ENCODE measurements at places on chromosomes 11 and 22. TPM values are rescaled to one million over a fixed set of nuclear protein-coding genes. Genes with fewer than 3 reads are reported as not detected.

CEP126 gene
- polyA plus RNA-seq = 0.43 TPM

DNA sequence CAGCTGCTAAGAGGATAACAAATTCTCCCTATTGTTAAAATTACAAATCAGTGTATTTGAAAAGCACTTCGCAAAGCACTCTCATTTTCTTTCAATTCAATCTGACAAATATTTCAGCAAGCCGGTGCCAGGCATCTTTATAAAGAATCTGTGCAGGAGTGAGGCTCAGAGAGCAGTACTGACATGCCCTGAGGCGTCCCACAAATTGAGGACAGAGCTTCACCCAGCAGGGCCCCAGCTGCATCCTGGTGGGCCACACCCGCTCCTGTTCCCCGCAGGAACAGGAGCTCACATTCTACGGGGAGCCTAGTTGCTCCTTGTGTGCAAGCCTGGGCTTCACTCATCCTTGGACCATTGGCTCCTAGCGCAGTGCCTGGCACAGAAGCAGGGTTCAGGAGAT, 60.9 kb upstream of the EIF3D start:
- H3K4me3 ChIP-seq = no peak overlapping the region
- H3K27ac ChIP-seq = no peak overlapping the region
- no peaks in the 10 kb centered on the region for H3K4me1 ChIP-seq
- H3K27me3 ChIP-seq = peaks cover 54% of the 10 kb centered on the region

DNA sequence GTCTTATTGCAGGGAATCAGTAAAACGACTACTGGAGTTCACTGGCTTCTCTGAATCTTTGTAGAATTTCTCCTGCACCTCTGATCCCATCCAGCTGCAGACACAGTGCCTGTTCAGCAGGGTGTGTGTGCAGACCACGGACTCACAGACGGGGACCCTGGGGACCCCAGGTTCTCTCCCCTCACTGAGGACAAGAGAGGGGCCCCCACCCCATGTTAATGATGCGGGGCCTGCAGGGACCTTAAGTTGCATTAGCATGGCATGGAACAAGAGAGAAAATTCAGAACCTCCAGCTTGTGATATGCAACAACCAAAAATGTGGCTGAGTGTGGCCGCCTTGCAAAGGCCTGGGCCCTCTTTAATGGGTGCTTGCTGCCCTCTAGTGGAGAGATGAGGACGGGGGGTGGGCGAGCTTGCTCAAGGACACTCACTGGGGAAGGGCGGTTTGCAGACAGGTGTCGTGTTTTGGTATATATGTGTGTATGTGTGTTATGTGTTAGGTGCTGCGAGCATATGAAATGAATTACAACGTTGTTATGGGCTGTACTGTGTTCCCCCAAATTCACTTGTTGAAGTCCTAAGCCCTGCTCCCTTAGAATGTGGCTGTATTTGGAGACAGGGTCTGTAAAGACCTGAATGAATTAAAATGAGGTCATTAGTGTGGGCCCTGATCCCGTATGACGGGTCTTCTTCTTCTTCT, 84.4 kb upstream of the SEPTIN5 start:
- H3K36me3 ChIP-seq = no peaks in the 10 kb centered on the region
- H3K4me3 ChIP-seq = no peak overlapping the region
- peak; percentile 79 for DNase-seq
- H3K27me3 ChIP-seq = peaks cover 56% of the 10 kb centered on the region
- peak overlapping the region; percentile 58 for H3K27ac ChIP-seq

FOLR3 gene
- polyA plus RNA-seq = not detected

GRCh38 chr11:68828155-68828931, 13.4 kb downstream of the CPT1A start:
- H3K4me1 ChIP-seq = peaks cover 58% of the 10 kb centered on the region
- DNase-seq = peak; percentile 23
- no peak overlapping the region for H3K27ac ChIP-seq
- H3K4me3 ChIP-seq = peak overlapping the region; percentile 77
- no peaks in the 10 kb centered on the region for H3K27me3 ChIP-seq
- H3K36me3 ChIP-seq = no peaks in the 10 kb centered on the region

GRCh38 chr11:110870816-110871522, 158.7 kb upstream of the ARHGAP20 start:
- no peaks in the 10 kb centered on the region for H3K4me1 ChIP-seq
- no peak overlapping the region for H3K4me3 ChIP-seq
- H3K36me3 ChIP-seq = no peaks in the 10 kb centered on the region
- H3K27ac ChIP-seq = no peak overlapping the region
- peaks cover 8% of the 10 kb centered on the region for H3K27me3 ChIP-seq
- no peak for DNase-seq

- H3K4me1 ChIP-seq = no peaks in the 10 kb centered on the region
- no peaks in the 10 kb centered on the region for H3K27me3 ChIP-seq
- H3K36me3 ChIP-seq = peaks cover 19% of the 10 kb centered on the region
These were observed 34.8 kb downstream of the KCNQ1OT1 start for GRCh38 chr11:2664791-2665525.

DNA sequence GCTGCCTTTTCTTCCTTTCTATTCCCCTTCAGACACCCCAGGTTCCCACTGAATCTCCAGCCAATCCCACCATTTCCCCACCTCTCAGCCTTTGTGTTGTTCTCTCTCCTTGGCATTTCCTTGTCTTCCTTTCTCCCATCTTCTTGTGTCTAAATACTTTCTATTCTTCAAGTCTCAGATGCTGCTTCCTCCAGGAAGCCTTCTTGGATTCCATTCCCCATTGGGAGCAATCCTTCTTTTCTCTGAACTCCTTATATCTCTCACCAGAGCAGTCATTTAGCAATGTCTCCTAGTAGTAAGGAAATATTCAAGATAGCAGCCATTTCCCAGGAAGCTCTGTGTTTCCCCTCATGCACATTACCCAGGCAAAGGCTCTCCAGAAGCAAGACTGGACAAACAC, 15.4 kb downstream of the YPEL4 start:
- H3K27me3 ChIP-seq = peaks cover 48% of the 10 kb centered on the region
- no peak overlapping the region for H3K27ac ChIP-seq
- no peak overlapping the region for H3K4me3 ChIP-seq
- no peak for DNase-seq

DNA sequence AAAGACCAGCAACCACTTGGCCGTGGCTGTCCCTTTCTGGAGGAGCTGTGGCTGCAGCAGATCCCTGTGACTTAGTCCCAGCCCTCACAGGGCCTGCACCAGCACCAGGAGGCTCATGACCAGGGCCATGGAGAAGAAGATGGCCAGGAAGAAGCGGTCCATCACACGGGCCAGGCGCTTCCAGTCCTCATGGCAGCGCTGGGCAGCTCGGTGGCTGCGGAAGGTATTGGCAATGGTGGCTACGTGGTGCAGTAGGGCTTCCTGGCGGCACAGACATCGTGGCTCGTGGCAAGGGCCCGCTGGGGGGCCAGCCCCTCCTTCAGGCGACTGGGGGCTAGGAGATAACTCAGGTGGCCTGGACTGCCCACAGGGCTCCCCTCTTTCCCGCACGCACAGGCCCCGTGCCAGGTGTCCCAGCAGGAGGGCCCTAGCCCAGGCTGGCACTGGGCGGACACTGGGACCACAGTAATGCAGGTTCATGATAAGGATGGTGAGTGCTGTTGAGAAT, 5.1 kb downstream of the CHRNA10 start:
- H3K36me3 ChIP-seq = peaks cover 25% of the 10 kb centered on the region
- no peaks in the 10 kb centered on the region for H3K4me1 ChIP-seq
- DNase-seq = no peak
- no peak overlapping the region for H3K4me3 ChIP-seq
- no peak overlapping the region for H3K27ac ChIP-seq

TREH gene
- not detected for polyA plus RNA-seq

GRCh38 chr11:87156970-87157369, 119.2 kb downstream of the TMEM135 start:
- H3K27ac ChIP-seq = no peak overlapping the region
- peaks cover 17% of the 10 kb centered on the region for H3K4me1 ChIP-seq
- peaks cover 8% of the 10 kb centered on the region for H3K36me3 ChIP-seq
- no peaks in the 10 kb centered on the region for H3K27me3 ChIP-seq

GRCh38 chr22:33580310-33580709, 340.0 kb downstream of the LARGE1 start:
- DNase-seq = no peak
- peaks cover 58% of the 10 kb centered on the region for H3K4me1 ChIP-seq
- no peaks in the 10 kb centered on the region for H3K36me3 ChIP-seq
- H3K27ac ChIP-seq = peak overlapping the region; percentile 41

CST6 gene
- not detected for polyA plus RNA-seq

- no peaks in the 10 kb centered on the region for H3K36me3 ChIP-seq
- peaks cover 21% of the 10 kb centered on the region for H3K27me3 ChIP-seq
These were observed 142.5 kb downstream of the LDLRAD3 start for GRCh38 chr11:36086366-36086765.

APLNR gene
- polyA plus RNA-seq = not detected

GRCh38 chr11:78350646-78351165, 66.9 kb downstream of the GAB2 start:
- H3K27me3 ChIP-seq = no peaks in the 10 kb centered on the region
- H3K36me3 ChIP-seq = no peaks in the 10 kb centered on the region
- H3K4me1 ChIP-seq = peaks cover 36% of the 10 kb centered on the region
- H3K4me3 ChIP-seq = peak overlapping the region; percentile 76
- H3K27ac ChIP-seq = peak overlapping the region; percentile 84

GRCh38 chr11:3105791-3106735, 48.8 kb upstream of the CARS1 start:
- H3K4me1 ChIP-seq = no peaks in the 10 kb centered on the region
- H3K4me3 ChIP-seq = no peak overlapping the region
- H3K27ac ChIP-seq = no peak overlapping the region
- H3K27me3 ChIP-seq = no peaks in the 10 kb centered on the region
- DNase-seq = no peak

TNNI2 gene
- 6.5 TPM for polyA plus RNA-seq

- no peak overlapping the region for H3K27ac ChIP-seq
- H3K4me3 ChIP-seq = no peak overlapping the region
- H3K4me1 ChIP-seq = no peaks in the 10 kb centered on the region
- H3K36me3 ChIP-seq = no peaks in the 10 kb centered on the region
- no peaks in the 10 kb centered on the region for H3K27me3 ChIP-seq
These were observed 38.0 kb downstream of the TMEM45B start for GRCh38 chr11:129853518-129854231.

AMOTL1 gene
- 0.07 TPM for polyA plus RNA-seq

DNA sequence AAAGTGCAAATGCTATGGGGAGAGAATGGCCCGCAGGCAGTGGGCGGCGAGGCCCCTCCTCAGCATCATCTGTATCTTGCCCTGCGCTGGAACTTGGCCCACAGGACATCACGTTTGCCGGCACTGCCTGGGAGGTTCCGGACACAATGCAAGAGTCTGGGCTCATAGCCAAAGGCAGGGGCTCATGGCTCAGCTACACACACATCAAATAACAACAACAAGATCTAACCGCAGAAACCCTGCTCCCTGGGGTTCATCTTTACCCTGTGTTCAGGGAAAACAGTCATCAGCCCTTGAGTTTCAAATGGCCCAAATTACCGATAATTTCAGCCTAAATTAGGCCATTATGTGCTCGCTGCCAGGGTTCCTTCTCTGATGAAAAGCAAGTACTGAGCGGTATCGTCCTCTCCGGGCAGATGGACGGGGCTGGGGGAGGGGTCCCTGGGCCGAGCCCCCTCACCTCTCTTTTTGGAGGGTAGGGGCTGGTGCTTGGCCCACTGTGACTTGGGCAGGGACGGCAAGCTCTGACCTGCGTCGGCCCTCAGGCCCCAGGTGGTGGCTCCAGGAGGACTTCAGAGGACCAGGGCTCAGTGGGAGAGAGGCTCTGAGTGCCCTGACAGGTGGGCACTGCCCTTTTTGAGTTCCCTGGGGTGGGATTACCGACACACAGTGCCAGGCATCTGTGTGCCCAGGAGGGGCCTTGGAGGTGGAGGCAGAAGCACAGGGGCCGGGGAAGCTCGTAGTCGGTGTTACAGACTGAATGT, 25.0 kb upstream of the GAL start:
- H3K4me3 ChIP-seq = no peak overlapping the region
- H3K27ac ChIP-seq = no peak overlapping the region
- no peak for DNase-seq
- H3K27me3 ChIP-seq = peaks cover 17% of the 10 kb centered on the region

All from naive B cell (primary cell).